Sigmoid colon (tissue), 7 donors: ENCODE measurements at places on chromosomes 1 and 21. TPM values are rescaled to one million over a fixed set of nuclear protein-coding genes. Genes with fewer than 3 reads are reported as not detected.
A peak's percentile ranks its signal among the peaks of the same experiment; 100 is the strongest.

DNA sequence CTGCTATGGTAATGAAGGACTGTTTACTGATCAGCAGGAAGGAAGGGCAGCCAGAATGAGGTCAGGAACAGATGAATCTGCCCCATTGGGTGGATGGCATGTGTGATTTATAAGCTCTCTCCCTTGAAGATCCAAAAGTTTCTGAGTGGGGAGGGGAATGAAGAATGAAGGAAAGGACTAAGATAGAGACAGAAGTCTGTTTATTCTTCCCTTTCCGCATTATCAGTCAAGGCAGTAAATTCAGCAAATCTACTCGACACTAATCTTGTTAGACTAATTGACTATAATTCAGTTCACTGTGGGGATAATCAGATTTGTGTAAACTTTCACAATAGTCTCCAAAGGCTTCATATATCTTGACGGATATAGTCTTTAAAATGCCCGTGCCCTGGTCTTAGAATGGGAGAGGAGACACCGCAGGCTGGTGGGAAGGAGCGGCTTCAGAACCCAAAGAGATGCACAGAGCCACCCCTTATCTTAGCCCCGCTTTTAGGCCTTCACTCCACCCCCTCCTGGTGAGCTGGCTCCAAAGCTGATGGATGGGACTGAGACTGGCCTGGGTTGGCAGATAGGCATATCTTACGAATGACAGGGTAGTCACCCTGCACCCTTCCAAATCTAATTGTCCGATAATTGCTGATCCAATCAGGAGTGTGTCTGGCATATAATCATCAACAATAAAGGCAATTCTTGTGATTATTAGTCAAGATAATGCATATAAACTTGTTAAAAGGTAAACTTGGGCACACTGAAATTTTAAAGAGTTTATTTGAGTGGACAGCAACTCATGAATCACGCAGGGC lies 76.0 kb upstream of the PPM1J start:
- no peak for DNase-seq

GRCh38 chr1:195733826-195734225 lies 874.4 kb downstream of the KCNT2 start:
- DNase-seq = no peak

The TSPAN1 gene
- 0.99 TPM for total RNA-seq

The FCRL2 gene
- not detected for total RNA-seq

GRCh38 chr1:161172776-161173376 lies 4.4 kb downstream of the B4GALT3 start:
- no peak for DNase-seq

GRCh38 chr1:91557826-91558225 lies 57.2 kb downstream of the CDC7 start:
- no peak for DNase-seq

The NOTCH2 gene
- total RNA-seq = 49.7 TPM

The MASP2 gene
- total RNA-seq = not detected

DNA sequence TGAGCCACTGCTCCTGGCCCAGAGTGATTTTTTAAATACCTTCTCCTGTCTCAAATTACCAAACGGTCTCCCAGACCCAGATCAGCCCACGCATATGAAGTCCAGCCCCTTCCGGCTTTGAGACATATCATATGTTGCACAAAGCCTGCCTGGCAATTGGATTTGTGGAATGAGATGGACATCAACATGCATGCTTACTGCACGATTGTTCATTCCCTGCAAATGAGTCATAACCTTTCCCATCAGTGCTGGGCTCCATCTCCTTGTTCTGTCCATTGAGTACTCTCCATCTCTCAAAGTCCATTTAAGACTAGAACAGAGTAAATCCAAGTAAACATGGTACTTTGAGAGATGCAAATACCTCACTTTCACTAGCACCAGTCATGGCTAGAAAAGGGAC lies 612.2 kb upstream of the USP24 start:
- peak; percentile 78 for DNase-seq

GRCh38 chr1:83931658-83932253 lies 67.2 kb downstream of the TTLL7 start:
- no peak for DNase-seq

GRCh38 chr1:24981631-24982005 lies 51.5 kb upstream of the RUNX3 start:
- DNase-seq = no peak

The CD2 gene
- 0.36 TPM for total RNA-seq

DNA sequence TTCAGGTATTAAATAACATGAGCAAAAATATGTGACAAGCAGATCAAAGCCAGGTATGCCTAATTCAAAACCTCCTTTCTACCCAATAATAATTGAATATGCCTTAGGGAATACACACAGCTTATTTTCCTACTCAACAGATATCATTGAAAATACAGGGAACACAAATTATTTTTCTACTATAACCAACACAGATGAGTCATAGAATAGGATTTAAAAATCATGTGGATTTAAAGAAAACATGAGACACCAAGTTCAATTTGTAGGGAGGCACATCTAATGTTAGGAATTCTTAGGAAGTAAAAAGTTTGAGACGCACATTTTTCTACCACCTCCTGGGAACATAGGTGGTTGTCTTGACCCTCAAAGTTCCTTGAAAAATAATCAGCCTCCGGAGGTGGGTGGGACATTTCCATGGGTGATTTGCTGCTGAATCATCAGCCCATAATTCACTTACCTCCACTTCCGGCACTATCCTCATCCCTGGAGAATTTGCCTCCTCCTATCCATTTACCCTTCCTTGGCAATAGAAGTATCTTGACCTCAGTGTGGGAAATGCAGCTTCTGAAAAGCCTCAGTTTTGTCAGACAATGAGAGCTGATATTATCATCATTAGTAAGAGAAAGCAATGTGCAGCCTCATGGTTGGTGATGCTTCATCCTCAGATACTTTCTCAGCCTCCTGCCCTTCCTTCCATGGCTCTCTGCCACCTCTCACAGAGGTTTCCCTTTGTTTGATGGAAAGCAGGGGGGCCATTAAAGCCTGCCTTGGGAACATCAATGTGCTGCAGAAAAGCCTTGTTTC lies 33.5 kb upstream of the RGS4 start:
- DNase-seq = no peak

The PER3 gene
- 42.8 TPM for total RNA-seq

- DNase-seq = peak; percentile 95
These were observed at the start of gene KPNA6 for GRCh38 chr1:32107742-32108661. Gene KPNA6, plus strand, starts transcription at chr1:32108056. Its CDS starts 75 bp downstream, at chr1:32108131.

GRCh38 chr1:203163891-203164635 lies 11.6 kb downstream of the MYBPH start:
- DNase-seq = no peak

DNA sequence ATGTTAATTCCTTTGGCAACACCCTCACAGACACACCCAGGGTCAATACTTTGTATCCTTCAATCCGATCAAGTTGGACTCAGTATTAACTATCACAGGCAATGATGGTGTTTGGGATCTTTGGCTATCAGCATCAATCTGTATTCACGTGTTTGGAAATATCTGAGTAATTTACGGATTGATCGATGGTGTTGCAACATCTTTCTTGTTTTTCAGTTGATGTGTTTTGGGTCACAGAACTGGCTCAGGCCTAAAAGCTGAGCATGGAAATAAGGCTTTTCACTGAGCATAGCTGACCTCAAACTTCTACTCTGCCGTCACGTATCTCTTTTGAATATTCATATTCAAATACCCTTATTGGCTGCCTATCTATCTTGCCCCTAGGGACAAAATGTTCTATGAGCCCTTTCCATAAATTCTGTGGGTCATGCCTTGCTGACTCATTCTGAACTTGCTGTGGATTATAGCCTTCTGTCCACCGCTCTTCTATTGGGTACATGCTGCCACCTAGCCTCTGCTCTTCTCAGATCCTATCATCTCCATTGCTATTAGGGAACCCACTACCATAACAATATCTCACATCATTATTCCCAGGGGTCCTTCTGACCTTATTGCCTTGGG lies 156.0 kb downstream of the PDE4B start:
- no peak for DNase-seq

- peak; percentile 67 for DNase-seq
These were observed 26.1 kb downstream of the ZP4 start for GRCh38 chr1:237864338-237865244.

DNA sequence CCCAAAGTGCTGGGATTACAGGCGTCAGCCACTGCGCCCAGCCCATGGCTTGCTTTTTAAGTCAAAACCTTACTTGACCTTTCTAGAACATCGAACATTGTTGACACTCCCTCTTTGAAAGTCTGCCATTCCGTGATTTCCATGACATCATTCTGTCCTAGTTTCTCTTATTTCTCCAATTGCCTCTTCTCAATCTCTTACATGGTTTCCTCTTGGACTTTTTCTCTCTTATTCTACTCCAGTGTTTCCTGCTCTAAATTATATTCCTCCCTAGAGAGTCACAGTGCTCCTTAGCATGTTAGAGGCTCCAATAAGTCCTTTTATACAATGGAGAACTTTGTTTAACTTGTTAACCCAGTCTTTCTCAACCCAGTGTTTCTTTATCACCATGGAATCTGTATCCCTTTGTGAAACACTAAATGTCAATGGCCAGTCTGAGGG lies 25.5 kb downstream of the JAM2 start:
- DNase-seq = no peak

DNA sequence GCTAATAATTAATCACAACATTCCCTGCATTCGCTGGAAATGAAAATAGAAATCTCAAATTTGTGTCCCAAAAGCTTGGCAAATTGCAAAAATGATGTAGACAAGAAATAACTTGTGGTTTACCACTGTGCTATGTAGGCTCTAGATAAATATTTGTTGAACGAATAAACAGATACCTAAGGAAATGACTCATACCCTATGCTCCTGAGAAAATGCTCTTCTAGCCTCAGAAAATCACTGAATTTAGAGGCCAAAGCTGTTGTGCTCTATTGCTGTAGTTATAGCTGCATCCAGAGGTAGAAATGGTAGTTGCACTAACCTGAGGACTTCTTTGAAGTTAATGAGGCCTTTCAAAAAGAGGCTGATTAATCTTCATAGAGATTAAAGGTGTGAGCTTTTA lies 142.0 kb upstream of the ZNHIT6 start:
- DNase-seq = no peak
